ENCODE measurements at places on chromosomes 7 and 10. TPM values are rescaled to one million over a fixed set of nuclear protein-coding genes. Genes with fewer than 3 reads are reported as not detected.

Gene TAS2R5
- 2.6 TPM for total RNA-seq

Gene PDE1C
- total RNA-seq, result 0.22 TPM

Gene TRIM4
- 27.3 TPM for total RNA-seq

Gene SLC13A4
- total RNA-seq, result not detected

Gene THSD7A
- total RNA-seq, result under 0.01 TPM

Gene SPACDR
- 0.87 TPM for total RNA-seq

Gene MMRN2
- 1.3 TPM for total RNA-seq

Gene NFE2L3
- total RNA-seq, result not detected

Gene ZNF138
- total RNA-seq, result 4.3 TPM

Gene NEUROD6
- not detected for total RNA-seq

Gene TMEM196
- not detected for total RNA-seq

Gene TMEM236
- total RNA-seq, result 0.39 TPM

Gene NYAP1
- total RNA-seq, result 0.87 TPM

Gene DGKI
- total RNA-seq, result 5.2 TPM

Gene MDFIC
- total RNA-seq, result 56.1 TPM

Gene TEX47
- total RNA-seq, result not detected

Gene MLXIPL
- total RNA-seq, result not detected

Gene HACD1
- total RNA-seq, result 27.5 TPM

Gene WDFY4
- not detected for total RNA-seq

Gene SUN3
- not detected for total RNA-seq

Gene TDRD1
- total RNA-seq, result 0.39 TPM

Gene MBL2
- total RNA-seq, result not detected

Gene PRKAR2B
- total RNA-seq, result 0.39 TPM

Gene IMPDH1
- 40.4 TPM for total RNA-seq

Gene BTAF1
- total RNA-seq, result 32.9 TPM

Gene FOXI2
- not detected for total RNA-seq

Gene NEUROG3
- not detected for total RNA-seq

Gene CCL24
- total RNA-seq, result not detected

Gene DDC
- not detected for total RNA-seq

Gene TMEM213
- total RNA-seq, result not detected

Gene TRPV5
- under 0.01 TPM for total RNA-seq

Gene CHRM2
- total RNA-seq, result 0.11 TPM

Gene SEMA3D
- not detected for total RNA-seq

Gene SLC39A12
- not detected for total RNA-seq

Gene GIMAP6
- not detected for total RNA-seq

Gene ZPBP
- total RNA-seq, result not detected

Measured in placental epithelial cell (primary cell).